A673 (cell line): ENCODE measurements at places on chromosomes 11 and 22. TPM values are rescaled to one million over a fixed set of nuclear protein-coding genes. Genes with fewer than 3 reads are reported as not detected.

DNA sequence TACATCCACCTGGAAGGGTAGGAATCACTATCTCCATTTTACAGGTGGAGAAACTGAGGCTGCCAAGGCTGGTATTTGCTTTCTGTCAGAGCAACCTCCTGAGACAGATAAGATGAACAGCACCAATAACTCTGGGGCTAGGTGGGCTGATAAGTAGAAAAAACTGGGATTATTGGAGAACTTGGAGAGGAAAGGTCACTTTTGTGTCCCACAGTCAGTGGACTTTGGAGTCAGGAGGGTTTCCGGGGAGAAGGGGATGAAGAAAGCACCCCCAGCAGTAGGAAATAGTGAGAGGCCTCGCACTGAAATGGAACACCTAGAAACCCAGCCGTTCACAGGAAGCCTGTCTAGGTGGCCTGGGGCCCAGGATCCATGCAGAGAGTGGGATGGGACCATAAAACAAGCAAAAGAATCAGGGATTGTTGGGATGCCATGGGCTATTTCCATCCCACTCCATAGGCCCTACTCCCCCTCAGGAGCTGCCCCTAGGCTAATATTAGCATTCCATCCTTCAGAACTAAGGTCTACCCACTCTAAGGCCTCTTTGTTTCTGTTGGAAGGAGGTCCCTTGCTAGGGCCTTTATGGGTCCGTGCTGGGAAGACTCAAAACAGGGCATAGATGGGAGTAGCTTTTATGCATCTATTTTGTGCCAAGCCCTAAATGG lies 31.0 kb upstream of the FCHSD2 start:
- DNase-seq, result no peak

DNA sequence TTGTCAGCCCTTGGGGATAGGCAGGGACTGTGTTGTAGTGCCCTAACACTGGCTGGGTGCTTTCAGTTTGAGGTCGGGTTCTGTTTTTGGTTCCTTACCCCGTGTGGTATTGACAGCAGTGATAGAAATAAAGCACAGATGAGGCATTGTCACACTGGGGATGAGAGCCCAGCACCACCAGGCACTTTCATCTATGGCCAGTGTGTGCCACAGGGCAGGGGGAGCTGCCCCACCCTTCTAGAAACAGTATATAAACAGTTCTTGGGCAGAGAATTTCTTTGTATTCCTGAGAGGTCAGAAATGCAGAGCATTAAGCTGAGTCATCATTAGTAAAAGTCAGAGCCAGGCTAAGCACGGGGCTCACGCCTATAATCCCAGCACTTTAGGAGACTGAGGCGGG lies 23.1 kb upstream of the CDC42EP2 start:
- DNase-seq, result no peak

- no peak for DNase-seq
Measured at GRCh38 chr22:44385296-44385610, 72.5 kb upstream of the SHISAL1 start.

- peak; percentile 52 for DNase-seq
Measured at GRCh38 chr22:50206599-50206998, 5.8 kb downstream of the SELENOO start.

DNA sequence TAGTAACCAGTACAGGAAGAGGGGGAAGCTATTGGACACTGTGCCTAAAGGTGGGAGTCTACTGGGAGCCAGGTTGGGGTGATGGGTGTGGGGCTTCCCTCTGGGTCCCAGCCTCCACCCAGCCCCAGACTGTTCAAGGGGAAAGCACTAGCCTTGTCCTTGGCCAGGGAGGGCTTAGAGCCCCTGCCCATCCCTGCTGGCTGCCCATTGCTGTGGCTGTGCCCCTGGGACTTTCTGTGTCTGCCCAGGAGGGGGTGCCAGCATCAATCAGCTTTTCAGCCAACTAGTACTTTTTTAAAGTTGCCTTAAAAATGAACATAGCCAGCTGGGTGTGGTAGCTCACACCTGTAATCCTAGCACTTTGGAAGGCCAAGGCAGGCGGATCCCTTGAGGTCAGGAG lies 19.9 kb downstream of the INCENP start:
- DNase-seq, result no peak

DNA sequence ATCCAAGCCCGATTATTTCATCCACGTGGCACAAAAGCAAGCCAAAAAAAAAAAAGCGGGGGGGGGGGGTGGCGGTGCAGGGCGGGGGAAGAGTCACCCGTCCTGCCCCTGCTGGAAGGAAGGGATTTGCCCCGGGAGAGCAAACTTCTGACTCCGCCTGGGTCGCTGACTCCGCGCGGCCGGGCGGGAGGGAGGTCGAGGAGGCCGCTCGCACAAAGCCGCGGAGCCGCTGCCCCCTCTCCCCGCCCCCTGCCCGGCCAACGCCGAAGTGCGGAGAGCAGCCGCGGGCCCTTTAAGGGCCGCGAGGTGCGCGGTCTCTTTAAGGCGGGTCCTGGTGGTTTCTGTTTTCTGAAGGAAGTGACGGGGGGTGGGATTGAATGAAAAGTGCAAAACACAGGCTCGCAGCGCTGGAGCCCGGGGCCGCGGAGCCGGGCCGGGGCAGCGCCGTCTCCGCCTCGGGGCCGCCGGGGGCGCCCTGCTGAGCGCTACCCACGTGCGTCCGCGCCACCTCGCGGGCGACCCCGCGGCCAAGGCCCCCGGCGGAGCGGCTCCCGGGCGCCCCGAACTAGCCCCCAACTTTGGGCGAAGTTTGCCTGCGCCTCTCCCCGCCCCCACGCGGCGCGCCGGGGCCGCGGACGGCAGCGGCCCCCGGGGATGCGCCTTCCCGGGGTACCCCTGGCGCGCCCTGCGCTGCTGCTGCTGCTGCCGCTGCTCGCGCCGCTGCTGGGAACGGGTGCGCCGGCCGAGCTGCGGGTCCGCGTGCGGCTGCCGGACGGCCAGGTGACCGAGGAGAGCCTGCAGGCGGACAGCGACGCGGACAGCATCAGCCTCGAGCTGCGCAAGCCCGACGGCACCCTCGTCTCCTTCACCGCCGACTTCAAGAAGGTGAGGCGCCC lies at the start of gene OAF:
TSS of gene OAF (plus strand) at position 407 of the 896 bp plus-strand sequence. CDS start at position 655, 248 bp downstream.
- DNase-seq, result peak; percentile 93

- no peak for DNase-seq
Measured at GRCh38 chr22:37479196-37479595, 7.0 kb downstream of the MFNG start.

GRCh38 chr22:47115921-47116320 lies 353.5 kb downstream of the TBC1D22A start:
- no peak for DNase-seq

GRCh38 chr11:125141178-125141577 lies 23.4 kb upstream of the PKNOX2 start:
- DNase-seq, result no peak

- DNase-seq, result peak; percentile 54
Measured at GRCh38 chr11:78414321-78415051, 3.1 kb downstream of the GAB2 start.

- no peak for DNase-seq
Measured at GRCh38 chr11:80186692-80187091, 745.9 kb upstream of the TENM4 start.

- peak; percentile 1 for DNase-seq
Measured at GRCh38 chr11:97557399-97557798, 1167.6 kb downstream of the JRKL start.

- DNase-seq, result peak; percentile 57
Measured at GRCh38 chr22:29744902-29745301, 21.9 kb downstream of the ZMAT5 start.

DNA sequence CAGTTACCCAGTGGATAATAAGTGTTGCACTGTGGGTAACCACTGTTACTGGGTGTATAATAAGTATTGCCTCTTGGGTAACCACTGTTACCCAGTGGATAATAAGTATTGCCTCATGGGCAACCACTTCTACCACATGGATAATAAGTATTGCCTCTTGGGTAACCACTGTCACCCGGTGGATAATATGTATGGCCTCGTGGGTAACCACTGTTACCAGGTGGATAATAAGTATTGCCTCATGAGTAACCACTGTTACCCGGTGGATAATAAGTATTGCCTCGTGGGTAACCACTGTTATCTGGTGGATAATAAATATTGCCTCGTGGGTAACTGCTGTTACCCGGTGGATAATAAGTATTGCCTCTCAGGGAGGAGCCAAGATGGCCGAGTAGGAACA lies 29.7 kb upstream of the NXPE4 start:
- no peak for DNase-seq

DNA sequence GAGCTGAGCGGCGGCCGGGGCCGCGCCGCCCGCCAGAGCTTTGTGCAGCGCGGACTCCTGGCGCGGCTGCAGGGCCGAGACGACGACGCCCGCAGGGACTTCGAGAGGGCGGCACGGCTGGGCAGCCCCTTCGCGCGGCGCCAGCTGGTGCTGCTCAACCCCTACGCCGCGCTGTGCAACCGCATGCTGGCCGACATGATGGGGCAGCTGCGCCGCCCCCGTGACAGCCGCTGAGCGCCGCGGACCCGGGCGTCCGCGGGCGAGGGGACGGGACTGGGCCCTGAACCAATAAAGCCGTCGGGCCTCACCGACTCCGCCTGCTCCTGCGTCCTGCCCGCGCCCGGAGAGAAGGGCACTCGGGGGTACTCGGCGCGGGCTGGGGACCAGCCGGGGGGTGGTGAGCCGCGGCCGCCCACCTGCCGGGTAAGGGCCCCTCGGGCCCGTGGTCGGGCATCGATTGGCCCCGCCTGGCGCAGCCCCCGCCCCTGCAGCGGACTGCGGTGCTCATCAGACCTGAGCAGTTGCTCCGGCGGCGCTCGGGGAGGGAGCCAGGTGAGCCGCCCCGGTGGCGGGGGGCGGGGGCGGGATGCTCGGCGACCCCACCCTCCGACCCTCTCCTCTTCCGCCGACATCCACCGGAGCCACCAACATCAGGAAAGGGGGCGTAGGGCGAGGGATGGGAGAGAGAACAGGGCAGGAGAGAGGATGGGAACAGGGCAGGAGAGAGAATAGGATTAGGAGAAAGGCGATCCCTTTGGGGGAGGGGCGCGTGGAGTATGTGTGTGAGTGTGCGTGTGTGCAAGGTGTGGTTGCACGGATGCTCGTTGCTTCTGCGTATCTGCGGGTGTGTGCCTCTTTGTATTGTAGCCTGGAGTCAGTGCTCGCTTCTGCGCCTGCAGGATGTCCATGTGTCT lies at the start of gene TMEM25:
TSS of gene TMEM25 (plus strand) at position 510 of the 914 bp plus-strand sequence. CDS start 610 bp downstream, outside the sequence.
- peak; percentile 68 for DNase-seq

DNA sequence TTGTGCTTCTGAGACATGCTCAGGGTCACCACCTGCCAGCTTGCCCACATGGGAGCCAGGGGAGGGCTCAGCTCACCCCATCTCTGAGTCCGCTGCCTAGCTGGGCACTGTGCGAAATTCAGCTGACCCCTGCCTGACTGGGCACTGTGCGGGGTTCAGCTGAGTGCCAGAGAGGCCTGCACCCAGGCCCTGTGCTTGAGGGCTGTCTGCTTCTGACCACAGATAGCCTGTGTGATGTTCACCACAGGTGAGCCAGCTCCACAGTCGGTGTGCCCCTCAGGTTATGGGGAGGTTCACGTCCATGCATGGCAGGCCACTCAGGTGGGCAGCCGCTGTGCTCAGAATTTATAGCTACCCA lies 84.5 kb upstream of the SUSD2 start:
- no peak for DNase-seq

DNA sequence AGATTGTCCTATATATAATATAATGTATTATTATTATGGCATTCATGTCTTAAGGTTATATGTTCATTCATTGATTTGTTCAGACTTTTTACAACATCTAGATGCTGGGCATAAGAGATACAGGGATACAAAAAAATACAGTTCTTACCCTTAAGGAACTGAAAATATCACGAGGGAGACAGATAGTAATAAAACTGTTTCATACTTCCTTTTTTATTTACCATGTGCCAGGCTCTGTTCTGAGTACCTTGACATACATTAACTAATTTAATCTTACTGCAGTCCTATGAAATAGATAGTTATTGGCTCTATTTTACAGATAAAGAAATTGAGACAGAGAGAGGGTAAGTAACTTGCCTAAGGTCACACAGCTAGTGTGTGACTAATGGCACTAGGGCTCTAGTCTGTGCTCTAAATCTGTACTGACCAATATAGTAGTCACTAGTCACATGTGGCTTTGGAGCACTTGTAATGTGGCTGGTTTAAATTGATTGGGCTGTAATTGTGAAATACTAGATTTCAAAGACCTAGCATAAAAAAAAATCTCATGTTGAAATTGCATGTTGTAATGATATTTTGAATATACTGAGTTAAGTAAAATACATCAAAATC lies 21.3 kb downstream of the TRIM44 start:
- DNase-seq, result no peak

- DNase-seq, result no peak
Measured at GRCh38 chr22:41560095-41560471, 727 bp upstream of the CSDC2 start.

- DNase-seq, result no peak
Measured at GRCh38 chr11:77253690-77254089, 47.8 kb downstream of the GDPD4 start.

GRCh38 chr11:110355011-110355744 lies 58.8 kb upstream of the RDX start:
- peak; percentile 99 for DNase-seq

DNA sequence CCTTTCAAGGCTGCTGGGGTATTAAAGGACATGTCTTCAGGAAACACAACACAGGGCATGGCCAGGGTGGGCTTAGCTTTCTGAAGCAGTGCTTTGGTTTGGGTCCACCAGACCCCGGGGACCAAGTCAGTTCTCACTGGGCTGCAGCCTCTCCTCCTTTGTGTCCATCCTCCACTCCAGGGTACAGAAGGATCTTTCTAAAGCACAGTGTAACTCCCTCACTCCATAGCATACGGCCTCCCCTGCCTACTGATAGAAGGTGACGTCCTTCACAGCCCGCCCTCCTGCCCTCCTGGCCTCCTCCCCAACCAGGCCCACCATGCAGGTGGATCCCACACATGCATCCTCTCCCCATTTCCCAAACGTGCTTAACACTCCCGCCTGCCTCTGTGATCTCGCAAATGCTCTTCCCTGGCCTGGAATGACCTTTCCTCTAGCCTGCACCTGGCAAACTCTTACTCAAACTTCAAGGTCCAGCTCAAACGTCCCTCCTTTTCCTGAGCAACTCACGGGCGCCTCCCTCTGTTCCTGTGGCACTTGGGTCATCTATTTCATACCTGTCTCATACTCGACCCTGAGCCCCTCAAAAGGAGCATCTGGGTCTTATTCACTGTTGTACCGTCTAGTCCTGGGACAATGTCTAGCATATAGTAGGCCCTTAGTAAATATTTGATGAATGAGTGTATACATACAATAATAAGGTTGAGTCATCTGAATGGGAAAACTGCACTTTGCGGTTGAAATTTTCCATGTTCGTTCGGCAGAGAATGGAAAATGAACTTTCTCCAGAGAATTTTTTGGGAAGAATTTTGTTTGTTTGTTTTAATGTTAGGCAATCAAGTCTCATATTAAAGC lies 187.7 kb downstream of the EFCAB6 start:
- no peak for DNase-seq

- no peak for DNase-seq
Measured at GRCh38 chr11:9170450-9170849, 79.1 kb upstream of the SCUBE2 start.

KRTAP5-1 gene
- not detected in 2 replicates for total RNA-seq

RIMBP3C gene
- 1.8 and 1.9 TPM in 2 replicates for total RNA-seq

FERMT3 gene
- total RNA-seq, result 99.3 and 99.4 TPM in 2 replicates

CYTH4 gene
- not detected in 2 replicates for total RNA-seq

BARX2 gene
- 36.4 and 43.0 TPM in 2 replicates for total RNA-seq

TRIM49D1 gene
- not detected in 2 replicates for total RNA-seq

OR51B5 gene
- total RNA-seq, result not detected in 2 replicates

XKR3 gene
- total RNA-seq, result 0.17 TPM in 1 of 2 replicates, not detected in the other

SLC39A13 gene
- total RNA-seq, result 53.3 and 64.2 TPM in 2 replicates
